GM12891 (cell line): ENCODE measurements at places on chromosomes 11 and 22.

- no peak for DNase-seq
Observed at GRCh38 chr22:42116848-42117424, 13.7 kb downstream of the CYP2D6 start.

DNA sequence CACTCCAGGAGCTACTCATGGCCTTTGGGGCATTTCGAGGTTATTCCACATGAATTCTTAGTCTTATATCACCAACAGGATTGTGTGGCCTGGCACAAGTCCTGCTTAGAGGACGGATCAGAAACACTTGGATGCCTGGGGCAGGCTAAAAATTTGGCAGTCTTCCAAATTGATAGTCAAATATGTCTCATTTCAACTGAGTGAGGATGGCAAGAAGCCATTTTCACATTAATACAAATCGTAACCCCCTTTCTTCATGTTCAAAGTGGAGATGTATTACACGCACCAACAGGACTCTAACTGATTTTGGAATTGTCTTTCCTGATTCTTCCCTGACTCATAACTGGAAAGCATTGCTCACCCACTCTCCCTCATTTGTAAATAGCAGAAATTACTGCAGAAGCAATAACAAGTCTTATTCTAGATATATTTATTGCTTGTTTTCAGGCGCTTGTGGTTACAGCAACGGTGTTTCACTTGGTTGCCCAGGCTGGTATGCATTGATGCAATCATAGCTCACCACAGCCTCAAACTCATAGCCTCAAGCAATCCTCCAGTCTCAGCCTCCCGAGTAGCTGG is 10.3 kb upstream of the CCDC86 start:
- no peak for DNase-seq

GRCh38 chr22:48253573-48253972 is 1491.1 kb downstream of the TBC1D22A start:
- no peak for DNase-seq

- DNase-seq, result no peak
Observed at GRCh38 chr22:46528121-46528610, 9.3 kb downstream of the CELSR1 start.

GRCh38 chr22:49196046-49196511 is 631.6 kb downstream of the BRD1 start:
- DNase-seq, result no peak

DNA sequence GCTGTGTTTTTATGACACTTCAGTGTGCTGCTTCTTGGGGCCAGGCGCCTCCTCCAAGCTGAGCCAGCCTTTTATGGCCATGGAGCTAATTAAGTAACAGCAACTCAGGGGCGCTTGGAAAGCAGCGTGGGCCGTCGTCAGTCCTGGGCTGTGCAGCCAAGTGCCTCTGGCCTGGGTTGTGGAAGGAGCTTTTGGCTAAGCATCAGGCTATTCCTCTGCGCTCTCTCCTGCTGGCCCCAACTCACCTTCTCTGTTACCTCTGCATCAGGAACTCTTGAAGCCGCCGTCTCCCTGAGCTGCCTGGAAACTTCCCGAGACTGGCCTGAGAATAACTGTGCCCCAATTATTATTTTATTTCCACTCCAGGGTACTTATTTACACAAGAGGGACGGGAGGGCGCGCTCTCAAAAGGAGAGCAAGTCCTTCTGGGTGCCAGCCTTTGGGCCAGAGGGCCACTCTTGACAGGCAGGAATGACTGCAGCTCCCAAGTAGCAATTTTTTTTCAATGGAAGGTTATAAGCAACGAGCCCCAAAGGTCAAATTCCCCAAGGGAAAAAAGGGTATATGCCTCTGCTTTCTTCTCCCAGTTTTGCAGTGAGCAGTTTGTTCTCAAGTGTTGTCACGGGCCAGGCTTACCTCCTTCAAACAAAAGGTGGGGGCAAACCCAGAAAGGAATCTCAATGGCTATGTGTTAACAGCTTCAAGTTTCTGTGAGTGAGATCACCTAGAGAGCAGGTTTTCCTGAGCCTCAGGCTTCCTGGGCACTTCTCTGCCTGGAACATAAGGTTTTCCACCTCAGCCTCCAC is 38.5 kb upstream of the NAV2 start:
- DNase-seq, result no peak
